ENCODE measurements at places on chromosomes 1 and 21.

- no peak for DNase-seq
These were observed 40.4 kb downstream of the TBX15 start for GRCh38 chr1:118947790-118948189.

DNA sequence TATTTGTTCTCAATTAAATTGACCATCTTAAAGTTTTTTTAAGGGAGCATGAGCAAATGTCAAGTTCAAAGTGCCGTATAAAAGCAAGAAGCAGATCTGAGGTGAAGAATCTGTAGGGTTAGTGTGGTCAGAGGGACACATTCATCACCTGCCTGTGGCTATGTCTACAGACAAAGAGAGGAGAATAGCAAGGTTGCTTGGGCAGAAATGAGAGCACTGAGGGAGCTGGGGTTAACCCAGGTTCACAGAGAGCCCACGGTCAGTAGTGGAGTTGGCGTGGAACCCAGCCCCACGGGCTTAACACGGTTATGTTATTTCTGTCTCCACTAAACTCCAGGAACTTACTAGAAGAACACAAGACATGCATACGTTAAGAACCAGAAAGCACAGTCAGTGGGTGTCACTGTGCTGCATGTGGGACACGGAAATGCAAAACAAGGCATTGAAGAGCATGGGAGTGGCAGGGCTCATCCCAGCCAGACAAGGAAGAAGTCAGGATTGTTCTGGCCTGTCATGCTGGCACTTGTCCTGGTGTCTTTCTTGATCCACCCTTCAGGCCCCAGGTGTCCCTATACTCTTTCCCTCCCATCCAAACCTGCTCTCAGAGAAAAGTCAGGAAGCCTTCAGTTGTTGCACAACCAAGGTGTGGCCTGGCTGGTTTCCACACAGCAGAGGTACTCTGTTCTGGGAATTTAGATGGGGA, 95.5 kb upstream of the IVNS1ABP start:
- no peak for DNase-seq

- no peak for DNase-seq
These were observed 130.5 kb downstream of the RHOU start for GRCh38 chr1:228865627-228866330.

- no peak for DNase-seq
These were observed 2.0 kb downstream of the HCN3 start for GRCh38 chr1:155279268-155279667.

GRCh38 chr21:44399151-44399954, 45.9 kb downstream of the TRPM2 start:
- DNase-seq, result no peak

GRCh38 chr1:85445906-85446305, 19.1 kb downstream of the DDAH1 start:
- DNase-seq, result no peak

- peak; percentile 69 for DNase-seq
These were observed 27.7 kb upstream of the LY9 start for GRCh38 chr1:160768295-160768657.
